ENCODE measurements at places on chromosomes 5 and 9. TPM values are rescaled to one million over a fixed set of nuclear protein-coding genes. Genes with fewer than 3 reads are reported as not detected.

DNA sequence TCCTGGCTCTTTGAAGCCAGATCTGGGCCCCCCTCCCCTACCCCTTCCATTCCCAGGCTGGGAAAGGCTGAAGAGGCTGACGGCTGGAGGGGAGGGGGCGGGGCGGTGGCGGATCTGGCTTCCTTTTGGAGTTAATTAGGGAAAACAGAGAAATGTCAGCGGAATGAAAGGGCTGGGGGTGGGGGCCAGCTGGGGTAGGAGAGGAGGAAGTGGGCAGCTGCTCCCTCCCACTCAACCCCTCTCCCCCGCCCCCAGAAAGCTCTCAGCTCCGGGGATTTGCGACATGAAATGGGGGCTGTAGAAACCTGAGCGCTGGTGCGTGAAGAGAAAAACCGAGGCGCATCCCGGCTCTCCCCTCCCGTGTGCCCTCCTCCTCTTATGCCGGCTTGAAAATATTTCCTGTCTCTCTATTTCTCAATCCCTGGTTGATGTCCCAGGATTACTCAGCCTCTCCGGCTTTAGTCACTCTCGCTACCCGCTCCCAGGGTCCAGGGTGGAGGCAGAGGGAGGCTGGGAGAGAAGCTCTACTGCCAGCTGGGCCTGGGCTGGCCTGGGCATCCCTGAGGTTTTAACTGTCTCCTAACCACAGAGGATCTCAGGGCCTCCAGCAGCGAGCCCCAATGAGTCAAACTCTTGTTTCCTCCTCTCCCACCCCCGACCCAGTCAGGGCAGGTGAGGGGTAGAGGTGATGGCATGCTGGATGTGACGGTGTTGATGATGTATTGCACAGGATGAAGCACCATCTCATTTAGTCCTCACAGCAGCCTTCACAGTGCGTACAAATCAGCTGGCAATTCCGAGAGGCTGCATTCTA, 20.1 kb downstream of the PCDHGC5 start:
- DNase-seq: peak; percentile 89

Gene SLC34A1
- polyA plus RNA-seq: not detected

Gene SOX30
- not detected for polyA plus RNA-seq

- DNase-seq: no peak
Measured at GRCh38 chr9:117325110-117325731, 89.6 kb downstream of the ASTN2 start.

- no peak for DNase-seq
Measured at GRCh38 chr5:175707751-175708375, 50.0 kb downstream of the HRH2 start.

Gene GPR150
- 0.18 TPM for polyA plus RNA-seq

- DNase-seq: no peak
Measured at GRCh38 chr9:127650518-127650917, 38.4 kb downstream of the STXBP1 start.

DNA sequence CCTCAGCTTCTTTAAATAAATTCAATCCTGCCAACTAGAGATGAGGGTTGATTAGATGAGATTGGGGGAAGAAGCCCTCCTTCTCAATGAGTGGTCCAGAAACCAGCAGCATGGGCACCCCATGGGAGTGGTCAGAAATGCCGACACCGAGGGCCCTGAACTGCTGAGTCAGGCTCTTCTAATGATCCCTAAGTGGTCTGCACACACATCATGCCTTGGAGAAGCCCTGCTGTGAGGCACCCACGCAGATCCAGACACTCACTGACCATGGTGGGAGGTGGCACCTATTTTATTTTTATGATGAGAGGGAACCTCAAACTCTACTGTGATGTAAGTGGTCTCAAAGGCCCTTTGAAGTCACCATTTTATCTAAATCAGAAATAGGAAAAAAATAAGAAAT, 72.3 kb upstream of the BOD1 start:
- DNase-seq: no peak

Gene PCDHGA12
- polyA plus RNA-seq: 0.56 TPM

DNA sequence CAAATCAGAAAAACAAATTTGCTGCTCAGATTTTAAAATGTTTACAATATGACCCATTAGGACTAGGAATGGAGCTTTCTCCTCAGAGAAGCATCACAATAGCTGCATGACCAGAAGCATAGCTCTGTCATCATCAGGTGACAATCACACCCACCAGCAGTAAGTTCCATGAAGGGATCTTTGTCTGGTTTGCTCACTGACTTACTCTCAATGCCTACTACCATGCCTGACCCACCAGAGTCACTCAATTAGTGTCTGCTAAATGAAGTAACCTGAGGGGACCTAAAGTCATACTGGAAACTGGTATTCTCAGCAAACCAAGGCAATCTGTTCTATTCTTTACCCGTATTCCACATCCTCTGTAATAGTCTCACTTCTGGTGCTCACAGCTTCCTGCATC, 7.7 kb downstream of the ERMP1 start:
- DNase-seq: no peak

DNA sequence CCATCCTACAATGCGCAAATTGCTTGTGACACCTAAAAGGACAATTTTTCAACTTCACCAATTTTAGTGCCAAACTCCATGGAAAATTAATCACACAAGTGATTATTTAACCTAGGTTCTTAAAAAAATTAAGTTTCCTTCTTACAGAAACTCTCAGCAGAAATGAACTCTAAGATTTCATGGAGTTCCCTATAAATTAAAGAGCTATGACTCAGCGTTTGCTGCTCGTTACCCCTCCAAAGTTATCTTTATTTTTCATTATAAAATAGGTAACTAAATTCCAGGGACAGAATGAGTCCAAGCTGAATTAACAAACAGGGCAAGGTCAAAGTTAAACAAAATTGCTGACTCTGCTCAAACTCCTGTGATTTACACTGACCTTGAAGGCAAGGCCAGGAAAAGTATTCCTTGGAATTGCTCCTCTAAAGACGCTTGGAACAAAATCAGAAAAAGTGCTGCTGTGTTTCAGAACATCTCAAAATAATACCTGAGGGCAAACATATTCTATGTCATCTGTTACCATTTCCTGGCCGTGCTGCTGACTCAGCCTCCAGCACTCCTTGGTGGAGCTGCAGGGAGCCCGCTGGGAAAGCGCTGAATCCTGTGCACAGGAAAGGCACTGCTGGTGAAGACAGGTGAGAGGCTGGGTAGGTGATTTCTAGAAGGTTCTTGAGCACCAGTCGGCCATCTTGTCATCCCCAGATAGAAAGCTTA, 2.5 kb upstream of the CMBL start:
- peak; percentile 67 for DNase-seq

Gene TRIM52
- 17.6 TPM for polyA plus RNA-seq

Gene IL17B
- polyA plus RNA-seq: 0.42 TPM

- no peak for DNase-seq
Measured at GRCh38 chr5:107370396-107370968, 300.3 kb downstream of the EFNA5 start.

DNA sequence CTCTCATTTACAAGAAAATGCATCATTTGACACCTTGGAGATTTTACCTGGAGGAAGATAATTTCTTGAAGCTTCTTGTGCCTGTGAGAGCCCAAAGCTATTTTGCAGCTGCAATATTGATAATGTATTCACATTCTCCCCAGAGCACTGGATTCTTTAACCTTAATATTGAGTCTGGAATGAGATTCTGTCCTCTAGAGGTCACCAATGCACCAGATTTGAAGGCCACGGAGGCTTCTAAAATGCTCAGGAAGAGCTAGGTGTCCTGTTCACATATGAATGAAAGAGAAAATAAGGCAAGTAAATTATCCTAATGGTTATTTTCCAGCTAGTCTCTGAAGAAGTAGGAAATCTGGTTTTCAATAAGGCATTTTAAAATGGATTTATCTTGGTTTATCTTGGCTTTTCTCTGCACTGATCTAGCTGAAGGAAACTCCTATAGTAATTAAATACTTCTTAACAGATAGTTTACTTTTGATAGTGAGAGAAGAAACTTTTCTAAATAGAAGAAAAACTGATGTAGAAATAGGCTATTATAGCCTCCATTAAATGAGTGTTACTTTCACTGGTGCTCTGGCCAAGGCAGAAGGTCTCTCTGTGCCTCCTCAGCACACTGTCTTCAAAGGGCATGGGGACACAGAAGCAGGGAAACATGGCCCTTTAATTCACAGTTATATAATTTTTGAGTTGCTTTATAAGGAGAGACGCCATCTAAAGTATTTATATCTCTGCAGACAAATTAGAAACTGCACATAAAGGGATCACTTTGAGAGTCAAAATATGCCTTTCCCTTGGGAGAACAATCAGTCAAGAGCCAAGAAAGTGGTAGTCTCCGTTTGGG, 297.0 kb upstream of the ACTBL2 start:
- DNase-seq: no peak

DNA sequence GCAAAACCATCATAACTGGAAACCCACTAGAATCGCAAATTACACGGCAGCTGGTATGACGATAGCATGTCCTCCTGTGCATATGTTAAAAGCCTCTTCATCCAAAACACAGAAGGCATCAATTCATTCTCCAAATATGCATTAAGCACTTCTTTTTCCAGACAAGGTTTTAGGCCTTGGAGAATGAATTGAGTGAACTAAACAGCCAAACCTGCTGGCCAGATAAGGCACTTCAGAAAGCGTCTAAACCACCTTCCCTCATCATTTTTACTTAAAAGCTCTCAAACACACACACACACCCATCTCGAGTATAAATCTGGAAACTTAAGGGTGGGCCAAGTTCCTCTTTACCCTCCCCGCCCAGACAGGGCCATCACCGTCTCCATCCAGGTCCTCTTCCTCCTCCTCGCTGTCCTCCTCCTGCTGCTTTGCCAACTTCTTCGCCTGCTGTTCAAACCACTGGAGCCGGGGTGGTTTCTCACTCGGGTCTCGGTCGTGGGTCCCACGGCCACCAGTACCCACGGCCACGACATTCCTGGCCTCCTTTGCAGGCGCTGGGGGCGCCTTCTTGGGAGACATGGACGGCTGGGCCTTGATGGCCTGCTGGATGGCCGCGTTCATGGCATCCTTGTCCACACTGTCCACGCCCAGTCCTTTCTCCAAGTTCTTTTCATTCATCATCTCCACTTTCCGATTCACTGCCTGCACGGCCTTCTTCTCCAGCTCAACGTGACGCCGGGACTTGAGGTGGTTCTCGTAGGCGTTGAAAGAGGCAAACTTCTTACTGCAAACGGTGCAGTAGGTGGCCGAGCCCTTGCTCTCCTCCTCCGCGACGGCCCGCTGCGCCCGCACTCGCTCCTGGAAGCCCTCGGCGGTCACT, 696 bp downstream of the ZNF622 start:
- DNase-seq: peak; percentile 57

GRCh38 chr9:32707326-32707725, 71.9 kb upstream of the TAF1L start:
- no peak for DNase-seq

- no peak for DNase-seq
Measured at GRCh38 chr9:8917956-8918739, 1118.6 kb upstream of the DMAC1 start.

Gene PDLIM4
- polyA plus RNA-seq: 6.4 TPM

DNA sequence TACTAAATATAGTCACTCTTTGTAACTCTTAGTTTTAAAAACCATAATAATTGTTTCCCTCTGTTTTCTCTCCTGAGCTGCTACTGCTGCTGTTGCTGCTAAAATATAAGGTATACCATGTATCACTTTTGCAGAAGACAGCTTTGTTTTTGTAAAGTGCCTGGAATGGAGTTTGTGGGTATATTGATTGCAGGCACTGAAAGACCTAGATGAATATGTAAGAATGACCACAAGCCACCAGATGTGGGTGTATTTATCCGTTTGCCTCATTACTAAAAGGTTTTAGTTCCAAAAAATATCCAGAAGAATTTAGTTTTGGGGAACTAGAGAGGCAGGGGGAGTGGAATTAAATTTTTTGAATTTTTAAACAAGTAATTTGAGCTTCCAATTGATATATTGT, 151.1 kb upstream of the CDKN2B start:
- no peak for DNase-seq

GRCh38 chr5:150156027-150156368, 353 bp upstream of the PDGFRB start:
- DNase-seq: no peak

DNA sequence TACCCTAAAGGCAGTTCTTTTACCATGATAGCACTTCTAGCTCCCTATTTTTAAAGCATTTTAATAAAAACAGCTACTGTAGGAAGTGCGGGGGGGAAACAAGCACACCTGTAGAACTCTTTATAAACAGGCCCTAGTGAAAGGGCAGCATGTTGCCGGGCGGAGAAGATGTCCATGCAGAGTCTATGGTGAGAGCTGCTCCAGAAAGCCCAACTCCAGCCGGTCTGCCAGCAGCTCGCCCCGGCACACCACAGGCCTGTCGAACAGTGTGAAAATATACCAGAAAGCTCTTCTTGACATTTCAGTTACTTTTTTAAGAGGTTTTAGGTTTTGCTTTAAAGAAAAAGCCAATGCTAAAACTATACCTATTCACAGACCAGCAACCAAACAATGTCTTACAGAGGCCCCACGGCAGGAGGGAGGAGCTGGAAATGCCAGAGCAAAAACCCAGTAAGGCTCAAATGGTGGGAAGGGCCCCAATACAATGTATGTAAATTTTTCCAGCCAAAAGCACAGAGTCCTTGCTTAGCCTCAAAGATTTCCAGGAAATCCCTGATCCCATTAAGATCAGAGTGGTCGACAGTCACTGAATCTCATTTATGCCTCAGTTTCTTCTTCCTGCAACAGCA, 121.2 kb downstream of the SAXO1 start:
- no peak for DNase-seq

DNA sequence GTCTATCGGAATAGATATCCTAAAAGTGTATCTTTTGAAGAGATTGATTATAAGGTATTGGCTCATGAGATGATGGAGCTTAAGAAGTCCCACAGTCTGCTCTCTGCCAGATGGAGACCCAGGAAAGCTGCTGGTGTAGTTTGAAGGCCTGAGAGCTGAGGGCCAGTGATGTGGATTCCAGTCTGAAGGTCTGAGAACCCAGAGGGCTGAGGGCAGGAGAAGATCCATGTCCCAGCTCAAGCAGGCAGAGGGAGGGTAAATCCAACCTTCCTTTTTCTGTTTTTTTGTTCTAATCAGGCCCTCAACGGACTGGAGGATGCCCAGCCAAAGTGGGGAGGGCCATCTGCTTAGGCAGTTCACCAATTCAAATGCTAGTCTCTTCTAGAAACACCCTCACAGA, 11.0 kb upstream of the ABL1 start:
- DNase-seq: no peak

Gene SPAG8
- 0.25 TPM for polyA plus RNA-seq

Gene CDKN2B-AS1
- not detected for polyA plus RNA-seq

DNA sequence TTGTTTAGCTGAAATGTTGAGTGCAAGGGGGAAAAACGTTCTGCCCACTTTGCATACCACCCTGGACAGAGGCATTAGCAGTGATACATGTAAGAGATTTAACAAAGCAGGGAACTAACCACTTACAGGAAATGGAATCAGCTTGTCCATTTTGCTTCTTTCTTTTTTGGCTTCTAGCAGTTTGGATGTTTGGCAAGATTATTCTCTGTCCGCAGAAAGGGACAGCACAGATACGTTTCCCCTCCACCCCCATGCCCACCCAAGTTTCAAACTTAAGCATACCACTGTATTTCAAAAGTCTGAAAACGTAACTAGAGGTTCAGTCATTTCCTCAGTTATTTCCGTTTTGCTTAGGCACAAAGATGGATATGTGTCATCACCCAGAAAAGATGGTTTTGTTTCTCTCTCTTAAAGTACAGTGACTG, 118.4 kb downstream of the GDNF start:
- DNase-seq: no peak

GRCh38 chr5:69007163-69007562, 86.7 kb upstream of the SLC30A5 start:
- DNase-seq: no peak
